ENCODE measurements at places on chromosomes 7 and 10. TPM values are rescaled to one million over a fixed set of nuclear protein-coding genes. Genes with fewer than 3 reads are reported as not detected.

GRCh38 chr7:30907527-30908267 is 4.0 kb upstream of the AQP1 start:
- no peaks in the 10 kb centered on the region for H3K4me1 ChIP-seq
- DNase-seq, result no peak
- no peak overlapping the region for H3K27ac ChIP-seq
- peaks cover under 1% of the 10 kb centered on the region for H3K27me3 ChIP-seq
- H3K36me3 ChIP-seq, result no peaks in the 10 kb centered on the region

DNA sequence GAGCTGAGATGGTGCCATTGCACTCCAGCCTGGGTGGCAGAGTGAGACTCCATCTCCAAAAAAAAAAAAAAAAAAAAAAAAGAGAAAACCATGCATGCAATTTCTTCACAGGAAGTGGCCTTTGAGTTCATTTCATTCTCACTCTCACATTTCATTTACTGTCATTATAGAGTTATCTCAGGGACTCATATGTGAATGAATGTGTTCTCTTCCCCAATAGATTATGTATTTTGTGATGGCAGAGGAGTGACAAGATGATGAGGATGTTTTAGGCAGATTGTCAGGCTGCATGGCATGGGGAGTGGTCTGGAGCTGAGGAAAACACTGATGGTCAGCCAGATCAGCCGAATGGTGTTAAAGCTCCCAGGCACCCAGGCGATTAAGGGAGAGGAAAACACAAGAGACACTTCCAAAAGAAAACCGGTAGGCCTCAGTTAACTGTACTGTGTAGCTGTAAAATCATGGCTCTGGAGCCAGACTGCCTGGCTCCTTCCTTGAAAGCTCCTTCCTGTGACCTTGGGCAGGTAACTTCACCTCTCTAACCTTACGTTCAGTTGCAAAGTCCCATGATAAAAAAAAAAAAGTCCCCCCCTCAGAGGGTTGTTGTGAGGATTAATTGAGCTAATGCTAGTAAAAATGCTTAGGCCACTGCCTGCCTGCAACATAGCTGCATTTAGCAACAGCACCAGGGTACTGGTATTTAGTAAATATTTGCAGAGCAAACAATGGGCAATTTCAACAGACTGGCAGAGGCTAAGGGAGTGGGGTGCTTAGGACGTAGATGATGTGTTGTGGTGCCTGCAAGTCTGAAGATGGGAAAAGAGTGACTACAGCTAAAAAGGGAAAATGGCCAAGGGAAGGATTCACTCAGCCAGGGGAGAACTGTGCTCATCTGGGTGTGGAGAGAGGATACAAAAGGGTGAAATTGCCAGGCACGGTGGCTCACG is 6.9 kb downstream of the FRAT2 start:
- no peak overlapping the region for H3K4me3 ChIP-seq
- H3K36me3 ChIP-seq, result peaks cover 26% of the 10 kb centered on the region
- no peak overlapping the region for H3K27ac ChIP-seq
- peaks cover 24% of the 10 kb centered on the region for H3K4me1 ChIP-seq
- no peaks in the 10 kb centered on the region for H3K27me3 ChIP-seq
- DNase-seq, result no peak

GRCh38 chr10:132229834-132230556 is 43.2 kb downstream of the DPYSL4 start:
- H3K36me3 ChIP-seq, result no peaks in the 10 kb centered on the region
- H3K27me3 ChIP-seq, result no peaks in the 10 kb centered on the region
- peak overlapping the region; percentile 76 for H3K27ac ChIP-seq

The HGF gene
- not detected for total RNA-seq

The OR6V1 gene
- total RNA-seq, result not detected

DNA sequence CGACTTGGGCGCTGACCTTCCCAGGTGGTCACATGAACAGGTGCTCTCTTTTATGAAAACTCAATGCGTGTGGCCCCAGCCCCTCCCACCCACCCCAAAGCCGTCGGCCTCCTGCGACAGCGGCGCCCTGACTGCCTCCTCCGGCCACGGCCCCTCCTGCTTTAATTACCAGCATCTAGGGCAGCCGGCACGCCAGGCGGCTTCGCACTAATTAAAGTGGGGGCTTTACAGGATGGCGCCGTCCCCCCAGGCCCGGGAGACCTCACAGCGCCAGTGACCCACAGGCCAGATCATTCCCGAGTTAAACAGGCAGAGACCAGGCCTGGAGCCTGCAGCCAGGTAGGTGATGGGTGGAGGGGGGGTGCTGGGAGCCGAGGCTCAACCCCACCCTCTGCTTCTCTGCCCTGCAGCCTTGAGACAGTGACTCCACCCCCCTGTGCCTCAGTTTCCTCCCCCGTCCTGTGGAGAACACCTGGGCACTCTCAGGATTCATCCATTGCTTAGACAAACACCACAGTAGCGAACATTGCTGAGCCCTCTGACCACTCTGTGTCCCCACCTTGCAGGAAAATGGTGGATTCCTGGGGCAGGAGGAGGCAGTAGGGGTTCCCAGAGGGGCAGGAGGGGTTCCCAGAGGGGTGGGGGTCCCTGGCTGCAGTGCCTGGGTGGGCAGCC is 100.8 kb downstream of the MICALL2 start:
- peaks cover 4% of the 10 kb centered on the region for H3K27me3 ChIP-seq
- no peaks in the 10 kb centered on the region for H3K4me1 ChIP-seq
- H3K27ac ChIP-seq, result no peak overlapping the region
- no peak overlapping the region for H3K4me3 ChIP-seq
- DNase-seq, result no peak

DNA sequence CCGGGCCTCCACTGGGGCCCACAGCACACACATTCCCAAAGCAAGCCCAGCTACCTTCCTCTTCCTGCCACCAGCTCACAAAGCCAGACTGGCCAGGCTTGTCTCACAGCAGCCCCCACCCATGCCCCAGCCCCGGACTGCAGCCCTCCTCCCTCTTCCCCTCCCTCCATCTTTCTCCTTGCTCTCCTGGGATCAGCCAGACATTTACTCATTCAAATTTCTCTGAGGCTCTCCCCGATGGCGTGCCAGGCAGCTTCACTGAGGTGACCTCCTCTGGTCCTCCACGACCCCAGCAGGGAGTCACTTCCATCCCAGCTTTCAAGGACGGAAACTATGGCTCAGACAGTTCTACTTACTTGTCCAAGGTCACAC is 187.5 kb downstream of the GRID1 start:
- no peaks in the 10 kb centered on the region for H3K4me1 ChIP-seq
- no peak for DNase-seq
- no peak overlapping the region for H3K4me3 ChIP-seq
- H3K27me3 ChIP-seq, result no peaks in the 10 kb centered on the region
- no peak overlapping the region for H3K27ac ChIP-seq

The GPER1 gene
- 3.0 TPM for total RNA-seq

GRCh38 chr10:62095181-62096122 is 173.2 kb downstream of the RTKN2 start:
- H3K27me3 ChIP-seq, result no peaks in the 10 kb centered on the region
- H3K4me1 ChIP-seq, result peaks cover 34% of the 10 kb centered on the region
- peak overlapping the region; percentile 12 for H3K27ac ChIP-seq

- H3K27me3 ChIP-seq, result peaks cover 50% of the 10 kb centered on the region
- no peak overlapping the region for H3K27ac ChIP-seq
- H3K4me1 ChIP-seq, result no peaks in the 10 kb centered on the region
- no peak overlapping the region for H3K4me3 ChIP-seq
- no peaks in the 10 kb centered on the region for H3K36me3 ChIP-seq
- no peak for DNase-seq
Measured at GRCh38 chr10:101244321-101245050, 15.2 kb upstream of the LBX1 start.

- no peak overlapping the region for H3K4me3 ChIP-seq
- no peak overlapping the region for H3K27ac ChIP-seq
- H3K27me3 ChIP-seq, result peaks cover 3% of the 10 kb centered on the region
- H3K4me1 ChIP-seq, result peaks cover 9% of the 10 kb centered on the region
- H3K36me3 ChIP-seq, result no peaks in the 10 kb centered on the region
- no peak for DNase-seq
Measured at GRCh38 chr10:127948791-127949190, 41.9 kb downstream of the PTPRE start.

DNA sequence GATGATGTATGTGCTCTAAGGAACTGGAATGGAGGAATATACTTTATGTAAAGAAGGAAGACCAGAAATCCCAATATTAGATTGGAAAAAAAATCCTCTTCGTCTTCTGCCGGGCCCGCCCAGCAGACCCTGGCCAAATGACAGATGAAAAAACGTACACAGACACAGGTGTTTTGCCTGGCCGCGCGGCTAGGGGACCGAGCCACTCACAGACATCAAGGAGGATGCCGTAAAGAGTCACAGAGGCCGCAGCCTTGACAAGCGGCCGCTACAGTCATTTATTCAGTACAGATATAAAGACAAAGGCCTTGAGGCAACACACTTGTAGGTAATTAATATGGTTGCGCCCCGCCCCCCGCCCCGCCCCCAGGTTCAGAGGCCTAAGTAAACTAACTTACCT is 594.1 kb downstream of the GRM8 start:
- H3K27me3 ChIP-seq, result no peaks in the 10 kb centered on the region
- DNase-seq, result no peak
- H3K27ac ChIP-seq, result peak overlapping the region; percentile 84

DNA sequence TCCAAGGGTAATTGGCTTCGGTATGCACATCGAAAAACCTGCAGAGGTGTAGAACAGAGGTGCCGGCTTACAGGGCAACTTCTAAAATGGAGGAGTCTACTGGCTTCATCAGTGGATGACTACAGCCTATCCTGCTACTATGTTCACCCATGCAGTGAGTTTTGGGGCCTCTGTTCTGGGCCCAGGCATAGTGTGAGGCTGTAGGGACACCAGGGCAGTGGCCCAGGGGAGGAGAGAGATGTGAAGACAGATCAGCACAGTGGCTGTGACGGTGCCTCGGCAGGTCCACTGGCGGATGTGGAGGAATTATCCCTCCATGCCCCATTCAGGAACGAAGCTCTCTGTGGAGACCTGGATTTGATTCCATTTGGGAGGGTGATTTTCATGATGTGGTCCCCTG is 235.3 kb upstream of the MKI67 start:
- no peak for DNase-seq
- H3K4me1 ChIP-seq, result no peaks in the 10 kb centered on the region
- peaks cover 2% of the 10 kb centered on the region for H3K27me3 ChIP-seq
- no peak overlapping the region for H3K27ac ChIP-seq
- H3K4me3 ChIP-seq, result no peak overlapping the region

- H3K4me3 ChIP-seq, result no peak overlapping the region
- no peaks in the 10 kb centered on the region for H3K4me1 ChIP-seq
- no peak overlapping the region for H3K27ac ChIP-seq
- no peaks in the 10 kb centered on the region for H3K36me3 ChIP-seq
- no peaks in the 10 kb centered on the region for H3K27me3 ChIP-seq
Measured at GRCh38 chr7:120097020-120097419, 176.0 kb upstream of the KCND2 start.

The ADAP1 gene
- 9.4 TPM for total RNA-seq

GRCh38 chr7:74362266-74362665 is 73.1 kb downstream of the CLIP2 start:
- no peaks in the 10 kb centered on the region for H3K27me3 ChIP-seq
- no peak overlapping the region for H3K27ac ChIP-seq
- no peaks in the 10 kb centered on the region for H3K4me1 ChIP-seq
- H3K4me3 ChIP-seq, result no peak overlapping the region
- no peak for DNase-seq

The RHOBTB1 gene
- total RNA-seq, result 0.24 TPM

- H3K4me1 ChIP-seq, result peaks cover 2% of the 10 kb centered on the region
- H3K27me3 ChIP-seq, result no peaks in the 10 kb centered on the region
- H3K4me3 ChIP-seq, result no peak overlapping the region
- DNase-seq, result no peak
- no peak overlapping the region for H3K27ac ChIP-seq
- H3K36me3 ChIP-seq, result peaks cover 53% of the 10 kb centered on the region
Measured at GRCh38 chr10:75029857-75030256, 81.6 kb upstream of the SAMD8 start.

The CLEC5A gene
- 0.35 TPM for total RNA-seq

GRCh38 chr7:107594961-107595737 is 15.1 kb downstream of the BCAP29 start:
- H3K27me3 ChIP-seq, result no peaks in the 10 kb centered on the region
- H3K27ac ChIP-seq, result no peak overlapping the region
- H3K4me3 ChIP-seq, result no peak overlapping the region
- no peaks in the 10 kb centered on the region for H3K4me1 ChIP-seq

- no peaks in the 10 kb centered on the region for H3K36me3 ChIP-seq
- no peak overlapping the region for H3K27ac ChIP-seq
- H3K27me3 ChIP-seq, result no peaks in the 10 kb centered on the region
- no peaks in the 10 kb centered on the region for H3K4me1 ChIP-seq
Measured at GRCh38 chr7:79523436-79523835, 70.0 kb upstream of the MAGI2 start.

GRCh38 chr10:11042357-11042756 is 24.7 kb downstream of the CELF2 start:
- H3K27ac ChIP-seq, result no peak overlapping the region
- no peak for DNase-seq
- no peak overlapping the region for H3K4me3 ChIP-seq
- H3K4me1 ChIP-seq, result no peaks in the 10 kb centered on the region
- no peaks in the 10 kb centered on the region for H3K36me3 ChIP-seq

GRCh38 chr7:2647594-2648172 is 15.9 kb downstream of the TTYH3 start:
- peaks cover 8% of the 10 kb centered on the region for H3K36me3 ChIP-seq
- peaks cover 25% of the 10 kb centered on the region for H3K4me1 ChIP-seq
- H3K4me3 ChIP-seq, result no peak overlapping the region
- H3K27ac ChIP-seq, result no peak overlapping the region
- no peak for DNase-seq
- H3K27me3 ChIP-seq, result no peaks in the 10 kb centered on the region

GRCh38 chr10:46523119-46523961 is 33.1 kb downstream of the GPRIN2 start:
- H3K27ac ChIP-seq, result no peak overlapping the region
- H3K4me3 ChIP-seq, result no peak overlapping the region
- peak; percentile 15 for DNase-seq
- H3K36me3 ChIP-seq, result no peaks in the 10 kb centered on the region

DNA sequence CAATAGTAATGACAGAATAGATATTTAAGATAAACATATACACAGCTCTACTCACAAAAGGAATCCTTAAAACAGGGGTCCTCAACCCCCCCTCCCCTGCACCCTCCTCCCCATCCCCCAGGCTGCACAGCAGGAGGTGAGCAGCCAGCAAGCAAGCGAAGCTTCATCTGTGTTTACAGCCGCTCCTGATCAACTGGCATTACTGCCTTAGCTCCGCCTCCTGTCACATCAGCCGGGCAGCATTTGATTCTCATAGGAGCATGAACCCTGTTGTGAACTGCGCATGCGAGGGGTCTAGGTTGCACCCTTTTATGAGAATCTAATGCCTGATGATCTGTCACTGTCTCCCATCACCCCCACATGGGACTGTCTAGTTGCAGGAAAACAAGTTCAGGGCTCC is 65.5 kb downstream of the SMURF1 start:
- no peaks in the 10 kb centered on the region for H3K27me3 ChIP-seq
- no peak overlapping the region for H3K4me3 ChIP-seq
- peaks cover 35% of the 10 kb centered on the region for H3K4me1 ChIP-seq
- H3K27ac ChIP-seq, result no peak overlapping the region
- no peak for DNase-seq
- peaks cover 14% of the 10 kb centered on the region for H3K36me3 ChIP-seq

GRCh38 chr7:1095621-1096155 is 7.8 kb downstream of the GPER1 start:
- no peaks in the 10 kb centered on the region for H3K4me1 ChIP-seq
- H3K27me3 ChIP-seq, result no peaks in the 10 kb centered on the region
- H3K36me3 ChIP-seq, result peaks cover 16% of the 10 kb centered on the region
- no peak overlapping the region for H3K27ac ChIP-seq
- H3K4me3 ChIP-seq, result no peak overlapping the region

Measured in activated B cell treated with CpG ODN at 0.5 μM for 24 hours (primary cell).